ENCODE measurements at places on chromosomes 5 and 9. TPM values are rescaled to one million over a fixed set of nuclear protein-coding genes. Genes with fewer than 3 reads are reported as not detected.

The PPIC gene
- 26.5 TPM for total RNA-seq

The EIF4E1B gene
- not detected for total RNA-seq

The NIM1K gene
- 0.99 TPM for total RNA-seq

The OR1N1 gene
- not detected for total RNA-seq

The MUSK gene
- 8.6 TPM for total RNA-seq

DNA sequence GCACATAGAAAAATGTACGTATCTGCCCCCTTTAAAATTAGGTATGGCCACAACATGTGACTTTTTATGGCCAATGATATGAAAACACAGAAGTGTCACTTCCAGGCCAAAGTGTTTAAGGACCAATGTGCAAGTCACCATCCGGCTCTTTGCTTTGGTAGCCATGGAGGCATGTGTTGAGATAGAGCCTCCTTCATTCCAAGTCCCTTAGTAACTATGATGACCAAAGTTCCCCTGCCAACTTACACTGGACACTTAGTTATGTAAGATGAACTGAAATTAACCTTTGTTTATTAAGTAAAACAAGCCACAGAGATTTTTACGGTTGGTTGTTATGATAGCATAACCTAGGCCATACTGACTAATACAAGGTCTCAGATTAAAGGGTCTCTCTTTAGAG, 51.0 kb downstream of the FBN2 start:
- H3K4me1 ChIP-seq: no peaks in the 10 kb centered on the region
- DNase-seq: no peak
- no peak overlapping the region for H3K4me3 ChIP-seq
- no peaks in the 10 kb centered on the region for H3K36me3 ChIP-seq
- H3K27ac ChIP-seq: no peak overlapping the region

DNA sequence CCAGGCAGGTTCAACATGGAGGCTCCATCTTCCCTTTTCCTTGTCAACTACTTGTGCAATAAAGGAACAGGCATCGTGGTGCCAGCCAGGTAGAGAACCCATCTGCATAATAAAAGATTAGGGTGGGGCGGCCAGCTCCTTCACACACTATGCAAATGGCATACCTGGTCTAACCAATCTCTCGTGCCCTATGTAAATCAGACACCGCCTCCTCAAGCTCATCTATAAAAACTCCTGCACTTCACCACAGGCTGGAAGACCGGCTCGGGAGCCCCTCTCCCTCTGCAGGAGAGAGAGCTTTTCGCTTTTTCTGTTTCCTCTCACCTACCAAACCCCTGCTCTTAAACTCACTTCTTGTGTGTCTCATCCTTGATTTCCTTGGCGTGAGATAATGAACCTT, 244.3 kb upstream of the PUM3 start:
- no peaks in the 10 kb centered on the region for H3K27me3 ChIP-seq
- H3K4me3 ChIP-seq: no peak overlapping the region
- H3K27ac ChIP-seq: no peak overlapping the region

- H3K4me3 ChIP-seq: no peak overlapping the region
- no peaks in the 10 kb centered on the region for H3K27me3 ChIP-seq
- H3K36me3 ChIP-seq: no peaks in the 10 kb centered on the region
- no peaks in the 10 kb centered on the region for H3K4me1 ChIP-seq
Observed at GRCh38 chr5:150208187-150209098, 18.6 kb downstream of the SLC6A7 start.

GRCh38 chr9:113219186-113219936, 1.7 kb downstream of the FKBP15 start:
- peak overlapping the region; percentile 86 for H3K27ac ChIP-seq
- no peak for DNase-seq
- peaks cover 46% of the 10 kb centered on the region for H3K4me1 ChIP-seq
- H3K4me3 ChIP-seq: no peak overlapping the region

DNA sequence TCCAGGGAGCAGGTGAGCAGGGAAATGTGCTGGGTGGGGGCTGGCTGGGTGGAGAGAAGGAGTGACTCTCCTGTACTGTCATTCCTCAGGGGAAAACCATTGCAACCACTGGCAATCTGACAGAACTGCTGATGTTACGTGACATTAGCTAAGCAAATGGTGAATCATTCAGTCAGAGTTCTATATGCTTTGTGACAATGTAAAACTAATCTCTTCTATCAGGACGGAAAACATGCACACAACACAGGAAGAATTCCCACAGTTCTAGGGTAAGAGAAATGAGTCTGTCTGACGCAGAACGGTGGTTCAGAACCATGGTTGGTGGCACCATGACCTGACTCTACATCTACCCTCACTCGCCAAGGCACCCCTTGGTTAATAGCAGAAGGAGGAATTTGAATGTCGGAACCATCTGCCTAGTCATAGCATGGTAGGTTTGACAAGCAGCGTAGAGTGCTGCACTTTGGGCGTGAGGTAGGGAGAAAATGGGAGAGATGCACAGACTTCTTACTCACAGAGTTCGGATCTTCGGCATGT, 243.6 kb upstream of the PANK3 start:
- no peaks in the 10 kb centered on the region for H3K36me3 ChIP-seq
- H3K27ac ChIP-seq: no peak overlapping the region
- no peak for DNase-seq
- H3K4me3 ChIP-seq: no peak overlapping the region
- no peaks in the 10 kb centered on the region for H3K27me3 ChIP-seq
- H3K4me1 ChIP-seq: no peaks in the 10 kb centered on the region

DNA sequence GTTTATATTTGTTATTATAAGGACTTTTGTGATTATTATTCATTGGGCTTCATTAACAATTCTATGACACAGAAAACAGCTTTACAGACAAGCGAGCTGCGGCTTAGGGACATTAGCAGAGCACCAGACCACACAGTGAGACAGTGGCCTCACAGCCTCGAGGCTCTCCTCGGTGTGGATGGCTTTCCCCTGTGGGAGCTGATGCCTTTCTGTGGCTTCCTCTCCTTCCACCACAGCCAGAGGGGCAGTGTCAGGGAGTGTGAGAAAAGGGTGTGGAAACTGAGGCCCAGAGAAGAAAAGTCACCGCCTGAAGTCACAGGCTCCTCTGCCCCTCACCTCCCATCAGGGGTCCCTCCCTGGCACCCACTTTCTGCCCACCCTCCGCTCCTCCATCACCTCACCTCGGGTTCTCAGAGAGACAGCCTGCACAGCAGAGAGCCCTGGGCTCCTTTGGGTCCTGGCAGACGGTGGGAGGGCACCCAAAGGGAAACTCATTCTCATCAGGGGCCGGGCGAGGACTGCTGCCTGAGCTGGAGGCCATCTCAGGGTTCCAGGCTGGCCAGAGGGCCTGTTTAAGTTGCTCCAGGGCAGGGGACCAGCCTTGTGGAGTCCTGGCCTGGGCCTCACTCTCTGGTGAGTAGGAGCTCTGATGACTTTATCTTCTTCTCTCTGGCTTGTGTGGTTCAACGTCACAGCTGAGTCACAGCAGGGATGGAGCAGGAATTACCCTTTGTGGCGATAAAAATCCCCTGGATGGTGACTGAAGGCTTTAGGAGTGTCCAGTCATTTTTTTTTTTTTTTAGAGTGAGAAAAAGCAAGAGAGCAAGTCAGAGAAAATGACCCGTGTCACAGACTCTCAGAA, 830 bp downstream of the TRAF1 start:
- peak overlapping the region; percentile 95 for H3K27ac ChIP-seq
- peaks cover 23% of the 10 kb centered on the region for H3K4me1 ChIP-seq
- H3K27me3 ChIP-seq: no peaks in the 10 kb centered on the region
